ENCODE measurements at places on chromosomes 7 and 10. TPM values are rescaled to one million over a fixed set of nuclear protein-coding genes. Genes with fewer than 3 reads are reported as not detected.

DNA sequence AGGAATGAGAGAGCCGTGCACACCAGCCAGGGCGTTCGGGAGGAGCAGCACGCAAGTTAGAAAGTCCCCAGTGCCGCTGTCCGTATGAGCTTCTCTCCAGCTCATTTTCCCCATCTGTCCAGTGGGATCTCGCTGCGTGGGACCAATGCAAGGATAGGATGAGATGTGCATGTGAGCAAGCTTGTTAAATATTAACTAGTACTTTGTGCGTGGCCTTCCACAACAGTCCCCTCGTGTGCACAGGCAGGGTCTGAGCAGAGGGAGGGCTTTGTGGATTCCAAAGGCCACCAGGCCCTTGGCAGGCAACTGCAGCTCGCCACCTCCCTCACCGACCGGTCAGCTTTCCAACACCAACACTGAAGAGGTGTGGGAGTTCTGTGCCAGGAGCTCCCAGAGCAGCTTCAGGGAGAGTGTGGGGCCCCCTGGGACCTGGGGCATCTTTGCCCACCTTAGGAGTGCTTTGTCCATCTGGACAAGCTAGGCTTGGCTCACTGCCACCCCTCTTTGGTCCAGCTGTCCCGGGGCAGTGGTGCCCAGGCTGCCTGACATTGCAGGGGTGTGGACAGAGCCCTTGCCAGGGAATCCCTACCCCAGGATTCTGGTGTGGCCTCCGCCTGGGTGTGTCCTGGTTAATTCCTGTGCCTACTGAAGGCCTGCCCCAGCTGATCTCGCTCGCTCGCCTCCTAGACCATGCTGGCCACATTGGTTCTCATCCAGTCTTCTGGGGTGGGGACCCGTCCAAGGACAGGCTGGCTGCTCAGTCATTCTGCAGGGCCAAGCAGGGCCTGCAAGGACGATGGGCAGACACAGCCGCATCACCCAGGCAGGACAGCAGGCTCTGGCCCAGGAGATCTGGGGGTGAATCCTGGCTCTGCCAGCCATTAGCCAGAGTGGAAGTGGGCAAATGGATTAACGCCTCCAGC is 5.3 kb downstream of the FAM20C start:
- no peak for DNase-seq

The KEL gene
- total RNA-seq: not detected

The IFIT1B gene
- not detected for total RNA-seq

The SORBS1 gene
- 699 TPM for total RNA-seq

GRCh38 chr7:133412942-133413341 is 160.1 kb downstream of the EXOC4 start:
- no peak for DNase-seq

All from mucosa of descending colon (tissue), 3 donors.